ENCODE measurements at places on chromosomes 5 and 9.

DNA sequence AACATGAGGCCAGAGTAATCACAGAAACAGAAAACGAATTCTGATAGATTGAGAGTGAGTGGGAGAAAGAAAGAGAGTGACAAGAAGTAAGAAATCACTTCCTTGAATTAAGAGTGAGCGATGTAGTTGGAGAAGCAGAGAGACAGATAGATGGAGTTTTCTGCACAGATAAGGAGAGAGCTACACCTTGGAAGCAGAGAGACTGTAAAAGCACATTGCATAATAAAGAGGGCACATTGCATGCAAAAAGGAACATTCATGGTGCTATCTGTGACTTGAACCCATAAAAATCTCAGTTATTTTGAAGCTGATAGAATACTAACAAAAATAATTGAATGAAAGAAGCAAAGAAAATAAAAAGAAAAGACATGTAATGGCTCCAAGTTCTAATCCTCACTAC is 943.8 kb downstream of the NR2F1-AS1 start:
- DNase-seq: no peak

- DNase-seq: peak; percentile 63
Observed at GRCh38 chr5:139698490-139699146, 50.5 kb downstream of the CXXC5 start.

DNA sequence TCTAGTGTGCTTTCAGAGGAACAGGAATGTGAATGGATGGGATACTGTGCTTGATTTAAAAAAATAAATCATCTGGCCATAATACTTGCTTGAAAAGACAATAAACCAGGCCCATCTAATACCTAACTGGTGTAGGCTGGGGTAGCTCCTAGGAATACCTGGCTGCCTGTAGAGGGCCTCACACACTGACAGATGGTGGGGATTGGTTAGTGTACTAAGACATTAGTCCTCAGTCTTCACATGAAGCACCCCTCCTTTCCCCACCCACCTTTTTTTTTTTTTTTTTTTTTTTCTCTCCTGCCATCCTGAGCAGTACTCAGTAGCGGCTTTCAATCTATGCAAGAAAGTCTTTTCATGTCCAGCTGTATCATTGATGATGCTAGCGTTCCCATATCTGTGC is 130.5 kb downstream of the ADGRV1 start:
- no peak for DNase-seq

GRCh38 chr5:150126199-150126920 is 29.3 kb downstream of the PDGFRB start:
- DNase-seq: no peak

DNA sequence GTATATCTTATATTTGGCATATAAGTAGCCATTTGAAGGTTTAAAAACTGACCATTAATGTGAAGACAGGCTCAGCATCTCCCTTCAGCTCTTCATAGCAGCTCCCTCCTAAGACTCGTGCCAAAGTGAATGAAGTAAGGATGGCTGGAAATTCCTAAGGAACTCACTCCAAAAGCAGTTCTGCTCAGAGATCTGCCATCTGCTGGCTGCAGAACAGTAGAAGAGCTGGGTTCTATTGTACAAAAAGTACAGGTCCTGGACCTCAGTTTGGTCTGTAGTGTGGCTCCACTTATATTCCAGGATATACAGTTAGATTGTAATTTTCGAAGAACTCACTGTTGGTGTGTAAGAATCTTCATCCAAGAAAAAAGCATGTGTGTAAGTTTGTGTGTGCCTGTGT is 104.9 kb upstream of the RUSC2 start:
- peak; percentile 45 for DNase-seq

- DNase-seq: no peak
Observed at GRCh38 chr9:128146591-128147120, 2.6 kb upstream of the LCN2 start.

- peak; percentile 53 for DNase-seq
Observed at GRCh38 chr5:103582364-103582763, 19.8 kb upstream of the NUDT12 start.

DNA sequence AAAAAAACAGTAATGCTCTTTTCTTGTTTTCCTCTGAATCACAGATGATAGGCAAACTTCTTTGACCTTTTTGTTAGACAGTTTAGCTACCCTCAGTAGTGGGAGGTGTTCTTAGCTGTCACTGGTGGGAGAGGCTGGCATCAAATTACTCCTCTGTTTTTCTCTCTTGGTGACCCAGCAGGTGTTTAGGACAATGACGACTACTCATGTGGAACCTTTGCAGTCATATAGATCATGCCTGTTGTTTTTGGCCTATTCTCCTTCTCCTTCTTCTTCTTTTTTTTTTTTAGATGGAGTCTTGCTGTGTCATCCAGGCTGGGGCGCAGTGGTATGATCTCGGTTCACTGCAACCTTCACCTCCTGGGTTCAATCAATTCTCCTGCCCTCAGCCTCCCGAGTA is 15.4 kb upstream of the NPR2 start:
- DNase-seq: no peak

GRCh38 chr9:13716601-13717321 is 437.3 kb upstream of the MPDZ start:
- DNase-seq: no peak

DNA sequence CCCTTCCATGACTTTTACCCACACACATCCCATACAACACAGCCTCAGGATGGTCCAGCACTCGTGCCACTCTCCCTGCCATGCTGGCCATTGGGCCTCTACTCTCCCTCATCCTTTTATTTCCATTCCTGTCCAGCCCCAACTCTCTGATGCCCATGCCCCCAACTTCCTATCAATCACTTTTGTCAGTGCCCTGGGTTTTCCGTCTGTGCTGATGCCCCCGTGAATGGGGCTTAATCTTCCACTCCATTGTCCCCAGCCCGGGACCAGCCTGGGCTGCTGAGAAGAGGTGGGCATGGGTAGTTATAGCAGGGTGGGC is 12.6 kb upstream of the ACSL6 start:
- DNase-seq: no peak

GRCh38 chr5:112445626-112446350 is 26.7 kb upstream of the EPB41L4A start:
- no peak for DNase-seq

- DNase-seq: no peak
Observed at GRCh38 chr5:39055768-39056398, 18.3 kb downstream of the RICTOR start.

DNA sequence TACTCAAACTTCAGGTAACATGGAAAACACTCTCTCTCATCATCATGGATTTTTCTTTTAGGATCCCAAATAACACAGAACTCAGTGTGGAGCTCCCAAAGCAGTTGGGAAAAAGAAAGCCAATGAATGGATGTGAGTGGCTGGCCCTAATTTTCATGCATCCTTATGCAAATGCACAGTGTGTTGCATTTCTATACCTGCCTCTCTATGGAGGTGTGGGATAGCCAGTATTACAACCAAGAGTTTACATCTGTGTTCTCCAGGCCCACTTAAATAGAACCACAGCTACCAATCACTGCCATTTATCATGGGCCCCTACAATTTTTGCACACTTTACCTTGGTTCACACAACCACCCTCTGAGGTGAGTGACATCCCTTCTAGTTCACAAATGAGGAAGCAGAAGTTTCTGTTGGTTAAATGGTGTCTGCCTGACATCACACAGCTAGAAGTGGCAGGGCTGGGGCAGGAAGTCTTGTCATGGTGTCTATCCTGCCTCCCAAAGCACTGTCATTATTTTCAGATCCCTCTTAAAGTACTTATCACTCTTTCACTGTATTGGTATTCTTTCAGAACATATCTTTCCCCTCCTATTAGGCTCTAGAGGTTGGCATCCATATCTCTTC is 17.3 kb downstream of the MAMDC2 start:
- DNase-seq: no peak
